Activated CD8-positive, alpha-beta memory T cell treated with anti-CD3 and anti-CD28 coated beads for 4 hours (primary cell): ENCODE measurements at places on chromosomes 3 and 15.

GRCh38 chr15:88696254-88696653 lies 57.4 kb downstream of the ISG20 start:
- DNase-seq = no peak

- no peak for DNase-seq
These were observed 483.2 kb downstream of the RBMS3 start for GRCh38 chr3:29764041-29764440.

GRCh38 chr15:75454471-75455378 lies 3.2 kb upstream of the SIN3A start:
- DNase-seq = peak; percentile 67

DNA sequence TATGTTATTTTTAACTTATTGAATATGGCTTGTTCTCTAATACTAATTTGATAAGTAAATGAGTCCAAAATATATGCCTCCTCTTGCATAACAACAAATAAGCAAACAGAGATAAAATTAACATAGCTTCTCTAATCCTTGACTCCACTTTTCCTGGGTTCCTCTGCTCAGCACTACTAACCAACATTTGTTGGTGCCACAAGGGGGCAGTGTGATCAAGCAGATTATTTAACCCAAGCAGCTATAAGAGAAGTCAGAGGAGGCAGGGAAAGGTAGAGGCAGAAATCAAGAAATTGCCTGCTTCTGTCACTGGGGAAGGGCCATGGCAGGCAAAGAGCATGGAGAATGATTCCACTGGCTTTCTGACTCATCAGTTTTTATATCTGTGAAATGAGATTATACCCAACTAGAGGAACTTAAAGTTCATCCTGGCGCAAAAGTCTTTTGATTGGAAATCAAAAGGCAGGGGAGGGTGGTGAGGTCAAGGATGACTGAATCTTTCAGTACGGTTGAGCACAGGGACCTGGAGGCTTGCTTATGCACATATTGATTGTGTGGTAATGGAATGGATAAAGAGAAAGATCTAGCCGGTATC lies 152.2 kb downstream of the IGSF11 start:
- peak; percentile 34 for DNase-seq

DNA sequence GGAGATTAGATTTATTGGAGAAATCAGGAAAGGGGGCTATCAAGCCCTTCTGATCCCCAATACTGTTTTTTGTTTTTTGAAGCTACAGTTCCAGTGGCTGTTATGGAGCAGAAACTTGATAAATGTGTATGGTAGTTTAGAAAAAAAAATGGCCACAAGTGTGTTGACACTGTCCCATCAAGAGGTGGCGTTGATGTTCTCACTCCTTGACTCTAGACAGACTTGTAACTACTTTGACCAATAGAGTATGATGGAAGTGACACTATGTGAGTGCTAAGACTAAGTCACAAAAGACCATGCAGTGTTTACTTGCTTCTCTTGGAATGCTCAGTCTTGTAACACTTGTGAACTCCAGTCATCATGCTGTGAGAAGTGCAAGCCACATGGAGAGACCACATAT lies 356.7 kb downstream of the PDCD6IP start:
- DNase-seq = no peak

DNA sequence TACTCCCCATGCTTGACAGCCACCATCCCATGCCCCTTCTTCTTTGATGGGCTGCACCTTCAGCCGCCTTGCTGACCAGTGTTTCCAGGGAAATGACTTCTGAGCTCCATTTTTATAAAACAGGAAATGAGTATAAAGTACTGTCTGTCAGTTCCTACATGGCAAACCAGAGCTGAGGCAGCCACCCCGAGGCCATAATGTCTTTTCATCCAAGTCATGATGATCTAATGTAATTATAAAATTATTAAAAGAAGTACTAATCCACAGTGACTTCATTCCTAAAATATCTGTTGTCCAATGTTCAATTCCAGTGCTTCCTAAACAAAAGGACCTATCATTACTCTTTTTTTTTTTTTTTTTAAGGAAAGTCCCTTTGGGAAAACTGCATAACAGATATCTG lies 75.2 kb upstream of the HERC1 start:
- DNase-seq = no peak

GRCh38 chr15:74387141-74387541 lies 19.7 kb upstream of the CYP11A1 start:
- DNase-seq = no peak
